Progenitor cell of endocrine pancreas (in vitro differentiated cells): ENCODE measurements at places on chromosomes 4 and X. TPM values are rescaled to one million over a fixed set of nuclear protein-coding genes. Genes with fewer than 3 reads are reported as not detected.

The PAGE2B gene
- total RNA-seq: not detected in 2 replicates

The TCEAL9 gene
- 111 and 118 TPM in 2 replicates for total RNA-seq

The PLAC1 gene
- total RNA-seq: not detected in 2 replicates

The PIR gene
- 14.9 and 17.0 TPM in 2 replicates for total RNA-seq

- H3K36me3 ChIP-seq: no peaks in the 10 kb centered on the region
- no peaks in the 10 kb centered on the region for H3K4me1 ChIP-seq
- no peak overlapping the region for H3K4me3 ChIP-seq
- no peak for DNase-seq
- H3K27ac ChIP-seq: no peak overlapping the region
- no peaks in the 10 kb centered on the region for H3K27me3 ChIP-seq
Observed at GRCh38 chr4:40354158-40354557, 19.0 kb downstream of the CHRNA9 start.

DNA sequence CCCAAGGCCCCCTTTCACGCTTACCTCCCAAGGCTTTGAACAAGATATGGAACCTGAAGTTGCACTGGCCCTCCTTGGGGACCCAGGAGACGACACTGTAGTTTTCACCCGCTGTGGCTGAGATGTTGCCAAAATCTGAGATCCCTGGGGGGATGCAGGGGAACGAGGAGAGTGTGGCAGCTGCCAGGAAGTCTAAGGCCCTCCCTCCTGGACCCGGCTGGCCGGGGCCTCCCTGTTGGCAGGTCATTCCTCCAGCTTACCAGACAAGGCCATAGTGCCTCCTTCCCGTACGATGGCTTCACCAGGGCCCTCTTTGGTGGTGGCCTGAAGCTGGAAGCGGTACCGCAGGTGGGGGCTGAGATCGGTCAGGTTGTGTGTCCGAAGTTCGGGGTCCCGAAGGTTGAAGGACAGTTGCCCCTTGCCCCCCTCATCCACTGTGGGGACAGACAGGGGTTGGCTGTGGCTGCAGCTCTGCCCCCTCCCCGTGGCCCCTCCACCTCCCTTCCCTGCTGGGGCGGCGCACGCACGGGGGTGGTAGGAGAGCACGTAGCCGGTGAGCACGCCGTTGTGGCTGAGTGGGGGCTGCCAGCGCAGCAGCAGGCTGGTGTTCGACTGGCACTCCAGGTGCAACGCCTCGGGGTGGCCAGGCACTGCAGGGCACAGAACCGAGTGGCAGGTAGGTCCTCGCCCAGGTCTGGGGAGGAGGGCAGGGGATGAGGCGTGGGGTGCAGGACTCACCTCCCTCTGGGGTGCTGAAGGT, 21.2 kb downstream of the L1CAM start:
- H3K36me3 ChIP-seq: no peaks in the 10 kb centered on the region
- H3K4me3 ChIP-seq: no peak overlapping the region
- DNase-seq: no peak
- no peaks in the 10 kb centered on the region for H3K27me3 ChIP-seq
- no peak overlapping the region for H3K27ac ChIP-seq

- no peak overlapping the region for H3K4me3 ChIP-seq
- no peaks in the 10 kb centered on the region for H3K36me3 ChIP-seq
- H3K27me3 ChIP-seq: peaks cover 3% of the 10 kb centered on the region
- H3K27ac ChIP-seq: no peak overlapping the region
- H3K4me1 ChIP-seq: no peaks in the 10 kb centered on the region
- no peak for DNase-seq
Observed at GRCh38 chr4:7377223-7377865, 57.4 kb downstream of the PSAPL1 start.

GRCh38 chr4:108224611-108225053, 55.9 kb upstream of the LEF1 start:
- no peak for DNase-seq
- no peak overlapping the region for H3K4me3 ChIP-seq
- no peaks in the 10 kb centered on the region for H3K27me3 ChIP-seq
- no peaks in the 10 kb centered on the region for H3K36me3 ChIP-seq

DNA sequence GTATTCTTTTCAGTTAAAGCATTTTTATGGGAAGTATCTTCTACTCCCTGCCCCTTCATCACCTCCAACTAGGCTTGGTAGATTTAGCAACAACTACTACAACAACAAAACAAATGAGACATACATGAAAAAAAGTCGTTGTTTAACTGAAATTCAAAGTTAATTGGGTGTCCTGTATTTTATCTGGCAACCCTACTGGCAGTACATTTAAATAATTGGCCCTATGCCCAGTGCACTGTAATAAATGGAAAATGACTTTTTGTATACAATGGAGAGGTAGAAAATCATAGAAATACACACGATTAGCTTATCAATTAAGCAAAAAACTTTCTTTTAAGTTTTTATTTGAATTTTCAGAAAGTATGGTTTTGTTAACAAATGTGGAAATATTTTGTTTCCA, 21.4 kb upstream of the CLGN start:
- no peak for DNase-seq
- H3K27ac ChIP-seq: no peak overlapping the region
- peaks cover 6% of the 10 kb centered on the region for H3K4me1 ChIP-seq
- H3K36me3 ChIP-seq: no peaks in the 10 kb centered on the region

GRCh38 chr4:52659722-52660261, 691 bp upstream of the USP46 start:
- H3K4me1 ChIP-seq: peaks cover 26% of the 10 kb centered on the region
- H3K27me3 ChIP-seq: no peaks in the 10 kb centered on the region
- peaks cover 9% of the 10 kb centered on the region for H3K36me3 ChIP-seq
- peak overlapping the region; percentile 84 for H3K4me3 ChIP-seq

- peaks cover 4% of the 10 kb centered on the region for H3K36me3 ChIP-seq
- H3K27me3 ChIP-seq: no peaks in the 10 kb centered on the region
- no peaks in the 10 kb centered on the region for H3K4me1 ChIP-seq
- H3K4me3 ChIP-seq: no peak overlapping the region
- H3K27ac ChIP-seq: no peak overlapping the region
- no peak for DNase-seq
Observed at GRCh38 chr4:183374950-183375555, 52.8 kb upstream of the CLDN24 start.
